ENCODE measurements at places on chromosomes 7 and 10. TPM values are rescaled to one million over a fixed set of nuclear protein-coding genes. Genes with fewer than 3 reads are reported as not detected.
A peak's percentile ranks its signal among the peaks of the same experiment; 100 is the strongest.

TCAF2 gene
- total RNA-seq, result 2.5 TPM

COL1A2 gene
- not detected for total RNA-seq

CCSER2 gene
- 42.2 TPM for total RNA-seq

MPP7 gene
- 0.55 TPM for total RNA-seq

WEE2 gene
- total RNA-seq, result not detected

GPC2 gene
- 4.5 TPM for total RNA-seq

NODAL gene
- not detected for total RNA-seq

SRRT gene
- 144 TPM for total RNA-seq

- no peak for DNase-seq
Measured at GRCh38 chr10:88138319-88138848, 275.0 kb downstream of the PTEN start.

DNA sequence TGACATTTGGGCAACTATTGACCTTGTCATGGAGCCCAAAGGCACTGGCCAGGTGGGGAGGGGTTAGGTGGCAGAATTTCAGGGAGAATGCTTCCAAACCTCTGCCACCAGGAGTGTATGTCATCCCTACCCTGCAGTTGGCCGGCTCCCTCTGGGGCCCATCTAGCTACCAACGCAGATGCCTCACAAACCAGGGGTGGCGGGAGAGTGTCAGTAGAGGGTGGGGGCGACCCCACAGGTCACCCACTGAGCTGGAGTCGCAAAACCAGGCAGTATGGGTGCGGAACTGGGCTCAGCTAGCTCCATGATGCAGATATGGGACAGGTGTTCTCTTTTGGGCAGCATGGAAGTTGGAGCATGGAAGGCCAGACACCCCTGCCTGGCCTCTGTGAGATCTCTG is 51.4 kb downstream of the FAM241B start:
- DNase-seq, result no peak

DNA sequence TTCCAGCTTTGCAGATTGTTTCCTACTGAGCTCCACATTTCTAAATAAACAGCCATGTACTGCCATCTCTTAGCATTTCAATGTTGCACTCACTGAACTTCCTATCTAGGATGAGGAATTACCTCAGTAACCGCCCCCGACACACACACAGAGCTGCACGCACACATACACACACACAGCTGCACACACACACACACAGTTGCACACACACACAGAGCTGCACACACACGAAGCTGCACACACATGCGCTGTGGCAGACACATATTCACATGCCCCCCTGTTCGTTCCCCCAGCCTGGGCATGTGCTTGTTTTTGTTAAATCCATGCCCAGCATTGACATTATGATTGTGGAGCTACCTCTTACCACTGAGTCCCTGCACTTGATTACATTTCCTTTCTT is 39.6 kb upstream of the CNPY1 start:
- no peak for DNase-seq

DNA sequence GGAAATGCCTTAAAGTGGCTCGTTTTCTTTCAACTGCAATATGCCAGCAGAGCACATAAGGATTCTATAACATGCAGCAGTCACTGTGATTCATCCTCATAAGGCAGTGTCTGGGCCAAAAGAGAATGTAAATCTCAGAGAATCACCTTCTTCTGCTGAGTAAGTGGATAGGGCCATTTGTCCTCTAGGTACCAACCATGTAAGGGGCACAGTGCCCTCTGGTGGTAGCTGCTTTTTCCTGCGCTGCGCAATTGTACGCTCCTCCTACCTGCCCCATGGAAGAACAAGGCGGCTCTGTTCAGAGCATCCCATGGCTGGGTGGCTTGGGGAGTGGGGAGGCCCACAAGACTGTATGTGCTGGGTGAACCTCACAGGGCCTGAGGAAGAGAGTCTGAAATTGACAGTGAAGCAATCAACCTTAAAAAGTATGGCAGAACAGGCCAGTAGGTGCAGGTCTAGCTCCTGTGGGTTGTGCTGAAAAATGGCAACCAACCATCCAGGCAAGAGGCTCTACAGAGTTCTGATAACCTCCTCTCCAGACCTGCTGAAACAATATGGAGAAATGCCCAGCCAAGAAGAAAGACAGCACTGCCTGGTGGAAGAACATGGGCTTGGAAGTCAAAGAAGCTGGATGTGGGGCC is 78.6 kb upstream of the C10orf90 start:
- DNase-seq, result peak; percentile 63

DNA sequence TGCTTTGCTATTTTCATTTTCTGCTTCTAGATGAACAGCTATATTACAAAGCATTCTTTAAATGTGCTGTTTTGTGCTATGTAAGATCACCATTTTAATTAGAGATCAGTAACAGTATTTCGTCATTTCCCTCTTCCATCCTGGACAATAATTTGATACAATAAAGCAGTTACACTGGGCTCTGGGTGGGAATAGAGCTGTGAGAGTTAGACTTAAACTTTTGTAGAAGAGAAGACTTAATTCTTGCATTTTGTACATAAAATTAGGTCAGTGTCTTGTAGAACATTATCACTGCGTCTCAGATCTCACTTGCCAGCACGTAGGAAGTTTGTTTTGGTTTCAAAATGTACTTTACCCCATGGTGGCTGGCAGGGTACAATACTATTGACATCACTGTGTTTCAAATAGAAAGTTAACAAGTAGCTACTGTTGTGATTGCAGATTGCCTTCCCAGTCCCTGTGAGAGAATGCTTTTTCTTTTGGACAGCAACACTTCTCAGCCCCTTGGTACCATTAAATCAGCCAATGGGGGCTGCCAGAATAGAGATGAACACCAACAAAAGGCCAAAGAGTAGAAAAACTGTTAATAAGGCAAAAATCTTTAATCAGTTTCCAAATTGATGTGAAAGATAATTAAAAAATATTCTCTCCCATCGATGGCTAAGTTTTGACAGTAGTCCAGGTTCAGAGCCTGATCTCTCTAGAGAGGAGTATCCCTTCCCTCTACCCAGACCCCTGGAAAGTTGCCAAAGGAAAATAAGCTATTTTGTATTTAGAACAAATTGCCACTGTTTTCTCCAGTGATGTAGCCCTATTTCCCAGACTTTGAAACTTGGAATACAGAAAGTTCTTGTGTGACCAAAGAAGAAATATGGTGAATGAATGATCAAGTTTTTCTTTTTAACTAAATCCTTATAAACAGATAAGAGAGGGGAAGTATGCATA is 35.1 kb downstream of the SMNDC1 start:
- DNase-seq, result no peak

- DNase-seq, result no peak
Measured at GRCh38 chr7:44225566-44226395, 25.0 kb downstream of the YKT6 start.

GRCh38 chr10:74052994-74053393 is 55.1 kb downstream of the VCL start:
- DNase-seq, result no peak

DNA sequence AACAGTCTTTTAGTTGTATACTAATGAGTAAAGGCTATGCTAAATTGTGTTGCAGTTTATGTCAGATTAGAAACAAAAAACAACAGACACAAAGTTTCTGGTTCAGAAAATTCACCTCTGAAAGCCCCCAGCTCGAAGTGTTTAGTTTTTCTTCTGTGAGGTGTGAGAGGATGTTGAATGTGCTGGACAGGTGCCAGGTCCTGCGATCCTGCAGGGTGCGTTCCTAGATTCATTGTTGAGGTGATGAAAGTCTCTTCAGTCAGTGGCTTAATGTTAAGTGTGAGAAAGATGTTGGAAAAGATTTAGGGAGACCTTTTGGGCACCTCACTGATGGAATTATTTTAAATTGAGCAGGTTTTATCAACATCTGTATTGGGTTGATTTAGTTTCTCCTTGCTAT is 287.3 kb downstream of the SDK1 start:
- no peak for DNase-seq

DNA sequence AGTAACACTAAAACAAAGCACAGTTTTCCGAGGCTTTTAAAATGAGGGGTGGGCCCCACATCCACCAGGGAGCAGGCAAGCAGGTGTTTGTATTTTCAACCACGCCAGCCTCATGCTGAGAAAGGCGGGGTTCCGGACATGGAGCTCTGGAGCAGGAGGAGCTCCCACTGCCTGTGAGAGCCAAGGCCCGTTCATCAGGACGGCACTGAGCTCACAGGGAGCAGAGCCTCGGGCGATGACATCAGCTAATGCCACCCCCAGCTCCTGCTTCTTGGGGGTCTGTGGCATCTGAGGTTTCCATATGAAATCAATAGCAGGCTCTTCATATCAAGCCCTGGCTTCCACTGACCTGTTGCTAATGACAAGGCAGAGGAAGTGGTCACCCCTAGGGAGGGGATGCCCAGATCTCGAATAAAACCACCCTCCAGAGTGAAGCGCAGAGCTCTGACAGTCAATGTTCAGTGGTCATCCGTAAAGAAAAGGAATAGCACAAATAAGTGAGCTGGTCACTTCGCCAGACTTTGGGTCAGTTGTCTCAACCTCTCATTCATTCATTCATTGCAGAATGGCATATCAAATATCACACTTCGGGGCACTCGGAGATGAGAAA is 89.1 kb downstream of the TNS3 start:
- no peak for DNase-seq

DNA sequence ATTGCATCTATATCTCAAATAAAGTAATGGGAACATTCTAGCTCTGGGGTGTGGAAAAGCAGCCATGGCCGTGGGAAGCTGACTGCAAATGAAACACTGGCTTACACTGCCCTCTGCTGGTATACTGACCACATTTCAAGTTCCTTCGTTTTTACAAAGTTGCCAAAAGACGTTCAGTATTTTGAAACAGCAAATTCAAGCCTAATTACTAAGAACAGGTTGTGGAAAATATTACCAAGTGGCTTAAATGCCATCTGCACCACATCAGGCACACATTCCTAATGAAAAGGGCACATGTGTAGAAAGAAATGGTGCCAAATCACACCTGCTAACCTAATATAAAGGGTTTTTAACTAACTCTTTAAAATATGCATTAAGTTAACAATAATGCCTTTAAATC is 83.9 kb downstream of the JAZF1 start:
- DNase-seq, result peak; percentile 52

DNA sequence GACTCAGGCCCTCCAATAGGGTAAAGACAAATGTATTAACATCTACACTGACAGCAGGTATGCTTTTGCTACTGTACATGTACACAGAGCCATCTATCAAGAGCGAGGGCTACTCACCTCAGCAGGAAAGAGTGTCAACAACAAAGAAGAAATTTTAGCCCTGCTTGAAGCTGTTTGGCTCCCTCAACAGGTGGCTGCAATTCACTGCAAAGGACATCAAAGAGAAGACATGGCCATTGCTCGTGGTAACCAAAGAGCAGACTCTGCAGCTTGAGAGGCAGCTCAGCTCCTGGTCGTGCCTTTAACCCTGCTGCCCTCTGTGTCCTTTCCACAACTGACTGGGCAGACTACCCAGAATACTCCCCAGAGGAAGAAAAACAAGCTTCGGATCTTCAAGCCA is 5.1 kb downstream of the AKR1B15 start:
- no peak for DNase-seq

DNA sequence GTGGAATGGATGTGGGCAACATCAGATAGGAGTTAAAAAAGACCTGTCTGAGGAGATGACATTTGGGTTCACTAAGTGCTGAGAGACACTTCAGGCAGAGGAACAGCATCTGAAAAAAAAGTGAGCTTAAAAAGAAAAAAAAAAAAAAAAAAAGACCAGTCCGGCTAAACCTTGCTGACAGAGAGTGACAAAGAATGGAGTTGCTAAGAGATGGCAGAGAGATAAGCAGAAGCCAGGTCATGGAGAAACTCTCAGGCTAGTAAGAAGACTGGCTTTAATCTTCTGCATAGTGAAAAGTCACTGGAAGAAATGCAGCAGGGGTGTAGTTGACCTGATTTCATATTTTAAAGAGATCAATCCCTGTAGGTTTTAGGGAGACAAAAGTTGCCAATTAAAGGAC is 711.1 kb upstream of the SEMA3D start:
- no peak for DNase-seq

DNA sequence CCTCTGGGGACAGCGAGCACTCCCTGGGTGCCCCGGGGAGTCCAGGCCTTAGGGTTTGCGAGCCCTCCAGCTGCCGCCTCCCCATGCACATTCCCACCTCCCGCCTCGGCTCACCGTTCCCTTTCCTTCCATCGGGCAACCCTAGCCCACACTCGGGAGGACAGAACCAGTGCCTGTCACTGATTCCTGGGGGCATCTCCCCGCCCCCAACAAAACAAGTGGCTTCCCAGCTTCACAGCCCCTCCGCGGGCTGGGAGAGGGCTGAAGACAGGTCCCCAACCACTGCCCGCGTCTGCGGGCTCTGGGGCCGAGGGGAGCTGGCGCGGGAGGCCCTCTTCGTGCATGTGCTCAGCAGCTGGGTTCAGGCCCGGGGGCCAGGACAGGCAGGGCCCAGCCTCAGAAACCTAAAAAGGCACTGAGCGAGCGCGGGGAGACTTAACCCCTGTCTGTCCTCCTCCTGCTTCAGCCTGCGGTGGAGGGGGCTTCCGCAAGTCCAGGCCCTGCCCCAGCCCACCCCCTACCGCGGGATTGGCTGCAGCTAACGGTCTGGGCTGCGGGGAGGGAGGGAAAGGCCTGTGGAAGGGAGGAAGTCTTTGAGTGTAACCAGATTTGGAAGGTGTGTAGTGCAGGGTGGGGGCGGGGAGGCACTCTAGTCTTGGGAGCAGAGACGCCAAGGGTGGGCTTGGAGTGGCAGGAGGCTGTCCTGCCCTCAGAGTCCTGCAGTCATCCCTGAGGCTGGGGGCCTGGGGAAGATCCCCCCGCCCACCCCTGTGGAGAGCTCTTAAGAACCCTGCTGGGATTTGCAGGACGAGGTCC is 1.2 kb downstream of the FLNC start:
- no peak for DNase-seq

DNA sequence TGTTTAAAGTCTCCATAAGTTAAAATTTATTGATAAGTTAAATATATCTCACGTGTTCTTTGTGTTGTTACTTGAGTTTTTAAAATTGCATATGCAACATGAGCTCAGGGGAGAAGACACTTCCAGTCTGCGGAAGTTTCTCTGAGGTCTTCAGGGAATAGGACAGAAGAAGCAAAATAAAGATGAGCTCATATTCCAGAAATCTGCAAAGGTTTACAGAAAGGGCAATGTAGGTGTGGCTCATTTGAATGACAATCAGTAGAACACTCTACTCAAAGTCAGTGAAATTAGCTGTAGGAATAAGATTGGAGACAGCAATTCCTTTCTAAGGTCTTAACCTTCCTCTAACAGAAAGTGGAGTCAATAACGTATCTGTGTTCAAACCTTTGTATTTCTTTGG is 53.7 kb downstream of the CACNA2D1 start:
- no peak for DNase-seq

All from PC-9 (cell line).